ENCODE measurements at places on chromosomes 7 and 10.

DNA sequence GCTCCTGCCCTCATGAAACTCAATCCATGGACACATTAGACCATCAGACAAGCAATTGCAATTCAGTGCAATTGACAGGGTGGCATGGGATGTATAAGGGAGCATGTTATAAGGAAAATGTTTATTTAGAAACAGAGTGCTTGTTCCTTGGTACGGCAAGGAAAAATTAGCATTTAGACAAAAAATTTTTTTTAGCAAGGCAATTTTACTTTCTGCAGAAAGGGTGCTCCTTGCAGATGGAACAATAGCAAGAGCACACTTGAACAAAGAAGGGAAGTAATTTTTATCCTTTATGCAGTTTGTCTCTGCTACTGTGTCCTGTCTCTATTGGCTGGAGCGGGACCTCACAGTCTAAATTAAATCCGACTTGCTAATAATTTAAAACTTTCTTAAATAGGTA is 6.2 kb upstream of the BAG3 start:
- no peak for DNase-seq

DNA sequence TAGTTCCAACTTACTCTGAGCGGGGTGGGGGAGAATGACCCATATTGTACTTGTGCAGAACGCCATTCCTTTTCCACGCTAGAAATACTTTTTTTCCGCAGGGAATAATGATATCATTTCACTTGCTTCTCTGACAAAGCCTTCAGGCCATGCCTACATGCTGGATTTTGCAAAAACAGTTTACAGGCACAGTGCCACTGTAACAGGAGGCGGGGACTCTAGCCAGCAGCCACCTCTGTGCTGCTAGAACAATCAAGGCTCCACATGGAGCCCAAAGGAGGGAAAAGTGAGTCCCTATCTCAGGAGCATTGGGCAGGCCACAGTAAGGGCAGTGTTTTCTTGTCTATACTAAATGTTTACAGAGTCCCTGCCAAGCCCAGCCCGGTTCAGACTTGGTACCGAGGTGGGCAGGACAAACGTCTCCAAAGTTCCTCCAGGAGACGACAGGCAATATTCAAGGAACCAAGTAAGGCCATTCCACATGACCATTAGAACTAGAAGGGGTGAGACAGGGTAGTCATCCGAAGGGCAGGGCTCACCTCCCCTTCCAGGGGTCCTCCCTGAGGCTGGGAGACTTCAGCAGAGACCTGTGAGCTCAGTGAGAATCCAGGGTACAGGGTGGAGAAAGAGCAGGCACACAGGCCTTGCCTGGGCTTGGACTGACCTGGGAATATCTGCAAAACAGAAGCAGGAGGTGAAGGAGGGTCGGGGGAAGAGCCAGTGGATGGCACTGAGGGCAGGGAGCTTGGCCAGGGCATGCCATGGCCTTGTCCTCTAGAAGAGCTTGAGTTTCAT is 90.9 kb upstream of the NPS start:
- DNase-seq: no peak

GRCh38 chr10:56622335-56622973 is 261.4 kb upstream of the ZWINT start:
- no peak for DNase-seq

GRCh38 chr7:81449105-81449504 is 320.7 kb downstream of the HGF start:
- DNase-seq: no peak

GRCh38 chr10:15474671-15475070 is 103.6 kb upstream of the FAM171A1 start:
- no peak for DNase-seq

- DNase-seq: no peak
Observed at GRCh38 chr7:155324918-155325235, 27.2 kb downstream of the INSIG1 start.

- no peak for DNase-seq
Observed at GRCh38 chr10:44234483-44234875, 150.4 kb downstream of the CXCL12 start.

- no peak for DNase-seq
Observed at GRCh38 chr7:130954918-130955564, 221.0 kb upstream of the KLF14 start.

GRCh38 chr10:88205842-88206446 is 342.5 kb downstream of the PTEN start:
- no peak for DNase-seq

GRCh38 chr10:75117995-75118394 is 6.5 kb downstream of the SAMD8 start:
- DNase-seq: no peak

DNA sequence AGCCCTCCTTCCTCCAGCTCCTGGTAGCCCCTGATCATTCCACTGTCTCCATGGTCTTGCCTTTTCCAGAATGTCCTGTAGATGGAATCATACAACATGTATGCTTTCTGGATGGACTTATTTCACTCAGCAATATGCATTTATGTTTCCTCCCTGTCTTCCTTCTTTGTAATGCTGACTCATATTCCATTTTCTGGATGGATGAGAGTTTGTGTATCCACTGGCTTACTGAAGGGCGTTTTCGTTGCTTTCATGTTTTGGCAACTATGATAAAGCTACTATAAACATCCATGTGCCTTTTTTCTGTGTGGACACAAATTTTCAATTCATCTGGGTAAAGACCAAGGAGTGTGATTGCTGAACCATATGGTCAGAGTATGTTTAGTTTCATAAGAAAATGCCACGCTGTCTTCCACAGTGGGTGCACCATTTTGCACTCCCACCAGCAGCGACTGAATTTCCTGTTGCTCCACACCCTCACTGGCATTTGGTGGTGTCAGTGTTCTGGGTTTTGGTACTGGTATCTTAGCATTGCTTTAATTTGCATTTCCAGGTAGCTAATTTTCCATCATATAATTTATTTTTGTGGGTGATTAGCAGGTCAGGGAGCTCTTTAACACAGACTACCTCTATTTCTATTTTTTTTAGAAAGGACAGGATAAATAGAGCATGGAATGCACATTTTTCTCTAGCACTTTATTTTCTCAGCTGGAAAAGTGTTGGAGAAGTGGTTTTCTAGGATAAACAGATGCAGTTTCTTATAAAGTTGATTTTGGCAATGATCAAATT is 252.2 kb downstream of the WDR37 start:
- no peak for DNase-seq

GRCh38 chr7:43113622-43114457 is 1.4 kb downstream of the HECW1 start:
- no peak for DNase-seq

DNA sequence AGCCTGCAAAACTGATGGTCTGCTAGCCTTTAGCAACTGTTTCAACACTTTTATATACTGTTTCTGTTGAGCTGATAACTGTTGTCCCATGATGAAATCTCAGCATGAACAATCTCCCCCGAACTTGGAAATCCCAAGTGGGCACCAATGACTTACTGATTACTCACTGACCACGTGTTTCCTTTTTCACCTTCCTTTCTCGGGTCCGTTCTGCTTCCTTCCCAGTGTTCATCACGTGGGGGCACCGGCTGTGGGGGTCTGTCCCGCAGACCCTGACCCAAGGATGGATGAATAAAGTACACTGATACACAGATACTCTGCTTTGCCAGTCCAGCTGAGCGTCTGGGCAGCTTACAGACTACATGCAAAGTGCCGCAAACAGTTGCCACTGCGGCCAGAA is 39.0 kb upstream of the RASGEF1A start:
- no peak for DNase-seq

DNA sequence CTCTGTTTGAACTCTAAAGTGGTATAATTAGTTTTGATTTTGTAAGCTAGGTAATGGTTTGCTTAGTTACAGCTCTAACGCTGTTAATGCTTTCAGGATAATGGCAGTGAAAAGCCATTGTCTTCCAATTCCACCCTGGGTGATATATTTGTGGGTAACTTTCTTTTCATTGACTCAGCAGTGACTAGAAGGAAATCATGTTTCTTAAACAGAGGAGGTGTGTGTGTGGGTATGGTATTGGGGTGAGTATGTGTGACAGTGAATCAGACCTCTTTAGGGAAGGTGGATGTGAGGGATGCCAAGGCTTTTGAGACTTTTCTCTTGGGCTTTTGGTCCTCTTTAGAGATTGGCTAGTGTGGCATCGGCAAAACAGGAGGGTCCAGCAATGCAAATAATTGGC is 13.6 kb downstream of the ENTPD7 start:
- no peak for DNase-seq

- DNase-seq: no peak
Observed at GRCh38 chr10:67663449-67664087, 32.4 kb downstream of the CTNNA3 start.

DNA sequence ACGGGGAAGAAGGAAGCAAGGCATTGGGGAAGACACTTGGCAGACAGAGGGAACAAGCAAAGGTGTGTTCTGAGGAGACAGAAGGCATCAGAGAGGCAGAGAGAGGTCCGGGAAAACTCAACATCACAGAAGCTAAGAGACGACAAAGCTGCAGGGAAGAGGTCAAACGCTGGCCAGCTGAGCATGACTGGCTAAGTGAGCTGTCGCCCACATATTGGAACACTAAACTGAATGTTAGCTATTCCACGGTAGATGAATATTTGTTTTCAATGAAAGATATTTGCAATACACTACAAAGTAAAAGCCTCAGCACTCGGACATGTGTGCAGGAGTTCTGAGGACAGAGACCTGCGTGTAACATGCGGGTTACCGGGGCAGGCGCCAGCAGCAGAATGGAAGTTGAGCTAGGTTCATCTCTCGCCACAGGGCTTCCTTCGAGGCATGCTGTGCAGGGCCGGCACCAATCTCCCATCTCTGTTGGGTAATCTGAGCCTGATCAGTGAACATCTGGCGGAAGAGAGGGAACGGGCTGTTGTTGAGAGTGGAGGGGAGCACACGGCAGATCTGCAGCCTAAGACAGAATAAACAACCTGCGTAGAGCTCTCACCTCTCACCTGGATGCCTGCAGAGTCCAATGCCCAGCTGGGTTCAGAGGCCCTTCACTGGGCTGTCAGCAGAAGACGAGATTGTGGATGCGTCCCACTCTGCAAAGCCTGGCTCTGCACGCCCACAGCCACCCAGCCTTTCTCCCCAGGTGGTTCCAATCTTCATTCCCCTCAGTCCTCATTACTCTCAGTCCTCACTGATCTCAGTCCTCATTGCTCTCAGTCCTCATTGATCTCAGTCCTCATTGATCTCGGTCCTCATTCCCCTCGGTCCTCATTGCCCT is 35.9 kb downstream of the INSIG1 start:
- DNase-seq: no peak

GRCh38 chr7:148723846-148724245 is 25.1 kb downstream of the CUL1 start:
- no peak for DNase-seq

- no peak for DNase-seq
Observed at GRCh38 chr7:129359638-129360037, 74.6 kb upstream of the STRIP2 start.

DNA sequence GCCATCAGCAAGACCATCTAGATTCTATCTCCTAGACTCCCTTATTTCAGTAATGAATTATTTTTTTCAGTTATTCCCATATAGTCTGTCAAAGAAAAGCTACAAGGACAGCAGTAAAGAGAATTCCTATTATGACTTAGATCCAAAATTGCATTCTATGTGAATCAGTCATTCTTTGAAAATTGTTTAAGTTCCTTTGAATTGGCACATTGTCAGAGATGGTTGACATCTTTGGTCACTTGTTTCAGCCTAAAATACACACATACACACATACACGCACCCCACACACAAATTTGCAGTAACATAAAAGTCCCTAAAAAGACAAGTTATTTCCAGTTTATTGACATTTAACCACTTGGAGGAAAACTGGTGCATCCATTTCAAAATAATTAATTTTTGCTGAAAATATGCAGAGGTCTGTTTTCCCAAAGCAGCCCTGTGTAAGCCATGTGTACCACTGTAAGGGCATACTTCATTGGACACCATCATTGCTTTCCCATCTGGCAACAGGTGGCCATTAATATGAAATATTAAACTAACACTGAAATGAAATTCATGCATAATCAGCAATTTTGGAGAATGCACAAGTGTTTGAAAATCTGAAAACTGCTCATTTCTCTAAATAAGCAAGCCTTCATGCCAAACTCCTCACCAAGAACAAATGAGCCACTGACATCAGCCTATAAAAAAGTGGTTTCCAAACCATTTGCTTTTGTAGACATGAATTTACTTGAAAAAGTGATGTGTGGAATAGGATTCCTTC is 121.7 kb upstream of the COL1A2 start:
- DNase-seq: no peak

DNA sequence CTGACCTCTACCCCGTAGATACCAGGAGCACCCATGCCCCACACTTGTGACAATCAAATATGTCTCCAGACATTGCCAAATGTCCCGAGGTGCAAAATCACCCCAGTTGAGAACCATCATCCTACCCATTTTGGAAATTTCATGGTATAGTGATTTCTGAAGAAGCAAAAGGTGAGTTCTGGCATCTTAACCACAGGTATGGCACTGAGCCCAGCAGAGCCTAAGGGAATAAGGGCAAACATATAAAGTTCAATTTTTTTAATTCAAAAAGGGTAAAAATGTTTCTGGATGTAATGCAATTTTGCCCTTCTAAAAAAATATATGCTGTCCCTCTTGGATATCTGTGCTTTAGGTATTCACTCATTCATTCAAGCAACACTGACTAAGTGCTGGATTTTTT is 30.5 kb upstream of the CPXM2 start:
- no peak for DNase-seq

DNA sequence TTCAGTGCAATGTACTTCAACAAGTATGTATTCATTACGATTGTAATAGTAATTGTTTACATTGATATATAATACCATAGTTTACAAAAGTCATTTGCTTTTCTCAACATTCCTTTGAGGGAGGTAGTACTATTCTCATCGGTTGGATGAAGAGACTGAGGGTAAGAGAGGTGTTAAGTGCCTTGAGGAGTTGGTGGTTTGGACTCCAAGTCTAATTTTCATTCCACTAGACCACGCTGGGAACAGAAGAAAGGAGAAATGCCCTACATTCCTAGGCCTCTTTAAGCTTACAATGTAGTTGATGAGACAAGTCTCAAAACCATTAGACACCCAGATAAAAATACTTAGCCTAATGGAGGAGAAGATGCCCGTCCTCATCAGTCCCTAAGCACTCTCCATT is 28.6 kb downstream of the CDK1 start:
- DNase-seq: no peak

DNA sequence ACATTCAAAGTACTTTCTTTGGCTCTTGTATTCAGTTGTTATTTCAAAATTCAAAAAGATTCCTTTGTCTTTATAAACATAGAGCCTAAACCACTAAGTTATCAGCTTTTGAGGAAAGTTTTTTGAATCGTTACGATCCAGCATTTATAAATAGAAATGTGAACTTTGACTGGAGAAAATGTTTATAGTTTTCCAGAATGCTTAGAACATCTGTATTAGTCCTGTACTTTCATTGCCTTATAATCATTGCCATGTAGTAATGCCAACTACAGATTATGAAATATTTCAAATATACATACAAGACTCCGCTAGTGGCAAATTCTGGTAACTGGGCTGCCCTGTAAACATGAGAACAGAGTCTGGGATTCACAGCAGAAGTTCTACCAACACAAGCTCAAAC is 191.3 kb upstream of the PRKCQ start:
- no peak for DNase-seq

GRCh38 chr7:140348161-140348849 is 50.0 kb downstream of the SLC37A3 start:
- no peak for DNase-seq
